Myocyte (in vitro differentiated cells): ENCODE measurements at places on chromosomes 1 and 21.

DNA sequence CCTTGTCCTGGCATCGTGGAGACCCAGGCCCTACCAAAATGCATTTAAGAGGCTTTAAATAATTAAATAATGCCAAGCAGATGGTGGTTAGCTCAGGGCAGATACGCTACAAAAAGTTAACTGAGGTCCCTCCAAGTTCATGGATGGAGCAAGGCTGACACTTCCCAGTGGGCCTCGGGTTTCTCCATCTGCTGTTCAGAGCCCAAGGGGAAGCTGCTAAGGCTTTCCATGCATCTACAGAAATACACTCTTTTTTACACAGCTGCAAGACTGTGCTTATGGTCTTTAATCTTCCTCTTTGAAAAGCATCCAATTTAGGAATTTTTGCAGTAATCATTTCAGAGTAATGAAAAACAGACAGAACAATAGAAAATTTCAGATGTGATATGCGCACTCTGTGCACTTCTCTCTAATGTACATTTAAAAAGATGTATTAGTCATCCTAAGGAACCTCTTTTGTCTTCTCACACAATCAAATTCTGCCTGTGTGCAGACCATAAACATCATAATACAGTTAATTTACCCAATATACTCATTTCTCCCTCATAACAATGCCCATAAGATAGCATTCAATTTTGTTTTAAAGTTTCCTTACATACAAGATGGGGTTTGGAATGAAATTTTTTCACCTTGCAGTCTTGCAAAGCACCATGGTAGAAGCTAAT is 173.2 kb upstream of the ATP1B1 start:
- no peak for DNase-seq

DNA sequence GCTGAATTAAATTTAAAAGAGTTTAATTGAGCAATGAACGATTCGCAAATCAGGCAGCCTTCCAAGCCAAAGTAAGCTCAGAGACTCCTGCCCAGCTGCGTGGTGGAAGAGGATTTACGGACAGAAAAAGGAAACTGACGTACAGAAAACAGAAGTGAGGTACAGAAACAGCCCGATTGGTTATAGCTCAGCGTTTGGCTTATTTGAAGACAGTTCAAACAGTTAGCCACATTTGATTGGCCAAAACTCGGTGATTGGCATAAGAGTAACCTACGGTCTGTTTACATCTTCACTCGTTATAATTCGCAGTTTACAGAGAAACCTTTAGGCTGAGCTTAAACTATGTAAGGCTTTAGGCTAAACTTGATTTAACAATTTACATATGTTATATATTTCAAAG is 46.9 kb downstream of the CR1L start:
- no peak for DNase-seq

DNA sequence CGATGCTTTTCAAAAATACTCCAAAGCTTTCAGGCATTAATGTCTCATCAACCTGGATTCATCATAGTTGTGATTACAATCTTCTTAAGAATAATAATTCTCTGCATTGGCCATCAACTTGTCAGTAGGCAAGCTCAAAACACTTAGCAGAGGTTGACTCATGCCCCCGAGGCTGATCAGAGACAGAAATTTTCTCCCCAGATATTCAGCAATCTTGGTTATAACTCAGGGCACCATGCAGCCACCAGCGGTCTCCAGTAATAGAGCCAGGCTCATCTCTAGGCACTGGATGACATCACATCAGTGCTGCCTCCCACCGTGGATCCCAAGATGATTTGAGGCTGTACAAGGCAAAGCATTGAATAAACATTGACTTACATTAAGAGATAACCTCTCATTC is 14.3 kb upstream of the IFFO2 start:
- no peak for DNase-seq

DNA sequence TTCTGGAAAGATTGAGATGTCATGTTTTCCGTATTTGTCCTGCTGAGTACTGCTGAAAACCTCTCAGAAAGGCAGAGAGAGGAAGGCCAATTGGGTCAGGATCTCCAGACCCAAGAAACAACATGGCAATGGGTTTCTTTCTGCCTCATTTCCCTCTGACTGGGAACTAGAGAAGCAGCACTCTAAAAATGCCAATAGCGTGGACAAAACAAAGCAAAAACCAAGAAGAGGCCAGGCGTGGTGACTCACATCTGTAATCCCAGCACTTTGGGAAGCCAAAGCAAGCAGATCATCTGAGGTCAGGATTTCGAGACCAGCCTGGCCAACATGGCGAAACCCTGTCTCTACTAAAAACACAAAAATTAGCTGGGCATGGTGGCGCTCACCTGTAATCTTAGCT is 18.3 kb downstream of the TNFRSF9 start:
- peak; percentile 64 for DNase-seq
